NCI-H748 treated with DMSO at 0.1 percent for 48 hours (cell line): ENCODE measurements at places on chromosomes 5 and 9.
A peak's percentile ranks its signal among the peaks of the same experiment; 100 is the strongest.

- DNase-seq = no peak
Measured at GRCh38 chr5:40733879-40734563, 21.7 kb downstream of the TTC33 start.

DNA sequence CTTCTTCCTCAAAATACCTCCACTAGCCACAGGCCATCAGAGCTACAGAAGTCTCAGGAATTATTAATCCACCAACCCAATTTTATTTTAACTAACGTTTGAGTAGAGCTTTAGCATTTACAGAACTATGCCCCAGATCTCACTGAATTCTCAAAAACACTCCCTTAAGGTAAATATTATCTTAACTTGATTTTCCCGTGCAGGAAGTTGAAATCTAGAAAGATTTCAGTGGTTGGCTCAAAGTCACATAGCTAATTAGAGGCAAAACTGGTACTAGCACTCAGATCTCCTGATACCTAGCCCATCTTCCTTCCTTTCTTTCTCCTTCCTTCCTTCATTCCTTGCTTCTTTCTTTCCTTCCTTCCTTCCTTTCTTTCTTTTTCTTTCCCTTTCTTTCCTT lies 298.3 kb downstream of the ENC1 start:
- no peak for DNase-seq

DNA sequence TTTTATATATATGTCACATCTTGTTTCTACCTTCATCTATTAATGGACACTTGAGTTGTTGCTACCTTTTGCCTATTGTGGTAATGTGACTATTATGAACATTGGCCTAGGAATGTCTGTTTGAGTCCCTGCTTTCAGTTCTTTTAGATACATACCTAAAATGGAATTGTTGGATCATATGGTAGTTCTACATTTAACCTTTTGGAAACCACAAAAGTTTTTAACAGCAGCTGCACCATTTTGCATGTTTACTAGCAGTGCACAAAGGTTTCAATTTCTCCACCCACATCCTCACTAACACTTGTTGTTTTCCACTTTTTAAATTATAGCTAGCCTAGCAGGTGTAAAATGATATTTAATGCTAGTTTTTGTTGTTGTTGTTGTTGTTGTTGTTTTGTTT lies 88.4 kb downstream of the GALNT10 start:
- DNase-seq = no peak

GRCh38 chr9:20646656-20647055 lies 24.4 kb upstream of the MLLT3 start:
- DNase-seq = no peak

DNA sequence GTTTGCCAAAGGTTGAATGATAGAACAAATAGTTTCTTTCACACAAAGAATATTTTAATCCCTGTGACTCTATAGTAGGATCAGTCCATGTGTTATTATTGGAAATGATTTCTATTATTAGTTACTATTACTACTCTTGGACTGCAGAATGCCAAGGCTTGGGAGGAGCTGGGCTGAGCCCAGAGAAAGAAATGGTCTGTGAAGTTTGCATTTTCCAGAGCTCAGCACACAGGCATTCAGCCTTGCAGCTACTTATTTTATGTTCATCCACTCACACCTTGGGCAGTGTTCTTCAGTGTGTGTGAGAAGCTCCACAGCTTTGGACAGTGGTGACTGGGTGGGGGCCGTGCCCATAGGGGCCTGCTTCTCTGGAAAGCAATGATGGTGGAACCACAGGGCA lies 583.1 kb downstream of the CCDC171 start:
- no peak for DNase-seq

GRCh38 chr9:4585135-4585534 lies 77.0 kb upstream of the PLPP6 start:
- DNase-seq = no peak

DNA sequence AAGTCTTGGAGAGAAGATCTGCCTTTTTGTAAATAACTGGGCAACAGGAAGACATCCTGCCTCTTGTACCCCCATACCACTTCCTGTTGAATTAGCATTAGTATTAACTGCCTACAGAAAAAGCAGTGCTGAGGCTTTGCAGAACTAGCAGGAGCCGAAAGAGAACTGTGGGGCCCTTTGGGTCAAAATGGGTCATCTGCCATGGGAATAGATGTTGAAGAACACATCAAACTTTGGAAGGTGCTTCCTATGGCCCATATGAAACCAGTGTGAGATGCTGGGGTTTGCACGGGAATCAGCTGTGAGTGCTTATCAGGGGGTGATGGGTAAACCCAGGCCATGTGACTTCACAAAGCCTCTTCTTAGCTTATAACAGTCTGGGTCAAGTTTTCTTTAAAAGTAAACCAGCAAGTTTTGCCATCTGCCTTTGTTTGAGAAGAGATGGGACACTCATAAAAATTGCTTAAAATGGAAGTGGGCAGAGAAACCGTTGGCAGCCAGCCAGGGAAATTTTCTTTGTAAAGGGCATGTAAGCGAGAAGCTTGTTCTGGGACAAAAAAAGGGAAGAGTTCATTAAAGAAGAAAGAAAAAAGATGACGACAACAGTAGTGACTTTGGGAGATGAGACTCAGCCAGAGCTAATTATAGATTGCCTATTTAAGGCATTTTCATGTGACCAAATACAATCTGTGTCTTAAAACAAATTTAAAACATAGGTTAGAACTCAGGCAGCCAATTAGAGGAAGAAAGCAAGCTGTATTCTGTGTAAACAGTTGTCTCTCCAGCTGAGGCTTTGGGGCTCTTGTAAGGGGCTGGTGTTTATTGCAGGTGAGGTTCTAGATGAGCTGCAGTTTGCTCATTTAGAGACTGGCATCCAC lies 4.4 kb downstream of the SLC25A25 start:
- DNase-seq = peak; percentile 77

GRCh38 chr9:127218818-127219217 lies 45.8 kb upstream of the GARNL3 start:
- no peak for DNase-seq

- DNase-seq = no peak
Measured at GRCh38 chr9:124789531-124789930, 12.6 kb downstream of the OLFML2A start.

- DNase-seq = no peak
Measured at GRCh38 chr5:40277161-40277906, 402.4 kb upstream of the PTGER4 start.

- DNase-seq = no peak
Measured at GRCh38 chr9:135335691-135336181, 143.8 kb upstream of the PPP1R26 start.

DNA sequence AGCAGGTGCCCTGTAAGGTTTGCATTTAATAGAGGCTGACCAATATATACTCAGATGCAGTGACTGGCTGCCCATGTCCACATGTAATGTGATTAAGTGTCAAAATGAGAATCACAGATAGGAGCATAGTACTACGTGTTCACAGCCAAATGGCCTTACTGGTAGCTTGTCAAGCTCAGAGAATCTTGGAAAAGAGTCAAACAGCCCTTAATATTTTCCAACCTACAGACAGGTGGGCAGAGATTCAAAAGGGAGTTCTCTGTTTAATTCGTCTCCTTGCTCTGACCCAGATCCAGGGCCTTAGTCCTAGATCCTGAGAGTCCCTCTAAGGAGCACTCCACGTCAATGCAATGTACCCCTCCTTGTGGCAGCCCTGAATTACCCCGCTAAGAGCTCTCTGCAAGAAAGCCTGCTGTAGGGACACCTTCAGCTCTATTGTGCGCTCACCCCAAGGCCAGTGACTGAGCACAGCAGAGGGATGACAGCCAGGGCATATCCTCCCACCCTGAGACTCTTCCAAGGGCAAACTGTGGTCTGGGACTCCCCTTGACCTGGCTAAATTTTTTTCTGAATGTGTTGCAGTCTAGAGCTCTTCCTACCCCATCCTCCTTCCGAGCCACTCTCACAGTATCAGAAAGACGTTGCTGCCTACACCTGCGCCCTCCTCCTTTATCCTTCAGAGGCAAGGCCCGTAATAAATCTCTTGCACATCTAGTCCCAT lies 159.2 kb downstream of the SNCAIP start:
- DNase-seq = no peak

DNA sequence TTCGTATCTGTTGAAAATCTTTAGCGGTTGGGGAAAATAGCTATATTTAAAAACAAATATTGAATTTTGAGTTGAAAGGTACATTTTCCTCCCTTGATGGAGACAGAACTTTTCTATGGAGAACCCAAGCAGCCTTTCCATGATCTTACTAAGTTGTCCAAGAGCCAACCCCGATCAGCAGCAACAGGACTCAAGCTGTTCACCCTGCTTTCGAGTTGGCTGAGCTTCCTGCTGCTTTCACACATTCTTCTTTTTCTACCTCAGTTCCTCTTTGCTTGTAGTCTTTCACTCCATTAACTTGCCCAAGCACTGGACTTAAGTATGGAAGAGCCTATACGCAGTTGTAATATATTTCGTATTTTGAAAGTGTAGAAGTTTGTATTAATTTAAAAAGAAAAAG lies 59.4 kb downstream of the IL6ST start:
- no peak for DNase-seq

- peak; percentile 49 for DNase-seq
Measured at GRCh38 chr9:91775011-91775707, 174.9 kb downstream of the ROR2 start.

DNA sequence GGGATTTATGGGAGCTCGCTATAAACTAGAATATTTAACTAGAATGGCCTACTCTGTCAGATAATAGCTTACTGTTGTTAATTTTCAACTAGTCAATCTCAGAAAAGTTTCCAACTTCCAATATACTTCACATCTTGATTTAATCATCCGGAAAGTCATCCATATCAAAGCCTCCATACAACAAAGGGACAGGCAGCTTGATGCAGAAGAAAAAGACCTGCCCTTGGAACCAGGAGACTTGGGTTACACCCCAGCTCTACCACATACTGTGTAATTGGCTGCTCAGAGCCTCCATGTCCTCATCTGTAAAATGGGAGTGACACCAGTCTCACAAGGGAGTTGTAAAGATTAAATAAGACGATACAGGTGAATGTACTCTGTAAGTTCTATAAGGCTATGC lies 1.9 kb downstream of the PTPN3 start:
- no peak for DNase-seq

DNA sequence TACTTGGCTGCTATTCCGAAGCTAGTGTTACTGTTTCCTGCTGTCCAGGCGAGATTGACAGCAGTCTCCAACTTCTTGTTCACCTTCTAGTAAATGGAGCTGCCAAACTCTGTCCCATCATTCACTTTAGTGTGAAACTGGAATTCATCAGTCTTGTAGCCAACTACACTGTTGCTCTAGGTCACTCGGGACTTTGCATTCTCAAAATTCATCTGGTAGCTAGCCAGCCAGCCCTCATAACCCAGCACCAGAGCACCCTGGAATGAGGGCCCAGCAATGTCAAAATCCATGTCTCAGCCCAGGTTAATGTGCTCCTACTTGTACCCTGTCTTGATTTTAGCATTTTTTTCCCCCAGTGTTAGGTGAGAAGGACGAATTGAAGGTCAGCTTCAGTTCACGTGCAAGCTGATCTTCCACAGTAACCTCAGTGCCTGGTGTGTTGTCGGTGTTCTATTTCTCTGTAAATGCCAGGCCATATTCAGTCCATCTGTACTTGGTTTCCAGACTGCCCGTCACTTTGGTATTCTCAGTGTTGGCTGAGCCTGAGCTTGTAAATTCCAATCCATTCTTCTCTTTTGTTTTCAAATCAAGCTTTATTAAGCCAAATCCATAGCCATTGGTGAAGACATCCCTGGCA lies 28.9 kb downstream of the ZNF169 start:
- DNase-seq = no peak

DNA sequence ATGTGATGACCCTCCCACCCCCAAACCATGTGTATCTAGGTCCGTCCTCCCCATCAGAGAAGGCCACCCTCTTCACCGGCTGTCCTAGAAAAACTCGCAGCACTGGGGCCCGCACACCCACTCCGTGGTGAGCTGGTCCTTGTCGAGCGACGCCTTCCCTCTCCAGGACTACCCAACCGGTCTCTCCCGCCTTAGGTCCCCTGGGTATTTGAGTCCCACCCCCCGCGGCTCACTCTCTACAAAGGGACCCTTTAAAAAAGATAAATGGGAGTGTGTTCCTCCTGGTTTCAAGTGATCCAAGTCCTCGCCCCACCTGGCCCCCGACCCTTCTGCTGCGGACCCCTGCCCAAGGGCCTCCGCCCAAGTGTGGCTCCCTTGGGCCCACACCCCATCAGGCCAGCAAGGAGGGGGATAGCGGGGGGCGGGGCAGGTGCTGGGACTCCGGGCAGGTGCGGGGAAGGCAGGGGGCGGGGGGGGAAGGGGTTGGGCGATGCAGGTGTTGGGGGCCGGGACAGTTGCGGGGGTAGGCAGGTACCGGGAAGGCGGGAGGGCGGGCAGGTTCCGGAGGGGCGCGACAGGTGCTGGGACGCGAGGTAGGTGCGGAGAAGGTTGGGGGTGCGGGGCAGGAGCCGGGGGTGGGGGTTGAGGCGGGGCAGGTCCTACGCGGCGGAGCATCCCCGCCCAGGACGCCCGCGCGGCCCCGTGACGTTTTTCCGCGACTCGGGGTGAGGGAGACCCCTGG lies 970 bp upstream of the ARRDC1 start:
- no peak for DNase-seq

DNA sequence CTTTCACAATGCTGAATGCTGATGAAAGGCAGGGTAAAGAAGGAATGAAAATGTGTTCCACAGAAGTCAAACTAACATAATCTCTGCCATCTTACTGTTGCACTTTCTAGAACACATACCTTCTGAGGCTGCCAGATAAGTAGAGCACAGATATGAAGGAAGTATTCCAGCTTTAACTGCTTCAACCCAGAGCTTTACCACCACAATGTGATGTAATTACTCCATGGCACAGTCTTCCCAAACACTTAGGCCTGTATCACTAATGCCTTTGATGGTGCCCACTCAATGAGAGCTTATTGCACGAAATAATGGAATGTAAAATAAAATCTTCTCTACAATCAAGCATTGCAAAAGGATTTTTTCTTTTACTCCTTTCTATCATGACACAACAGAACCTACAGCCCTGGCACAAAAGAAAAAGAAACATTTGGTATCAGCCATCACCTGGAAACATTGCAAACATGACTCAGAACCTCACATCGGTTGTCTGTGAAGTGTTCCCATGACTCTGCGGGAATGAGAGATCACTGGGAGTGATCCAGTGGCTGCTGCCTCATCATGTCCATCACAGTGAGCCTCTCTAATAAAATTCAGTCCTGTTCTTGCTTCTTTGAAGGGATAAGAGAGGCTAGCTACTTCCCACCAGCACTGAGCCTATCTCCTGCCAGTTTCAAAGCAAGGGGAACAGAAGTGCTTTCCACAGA lies 385.8 kb downstream of the EFNA5 start:
- DNase-seq = no peak
